ENCODE measurements at places on chromosomes 1 and 21. TPM values are rescaled to one million over a fixed set of nuclear protein-coding genes. Genes with fewer than 3 reads are reported as not detected.

- DNase-seq, result no peak
Measured at GRCh38 chr21:15444118-15444960, 285.4 kb upstream of the USP25 start.

DNA sequence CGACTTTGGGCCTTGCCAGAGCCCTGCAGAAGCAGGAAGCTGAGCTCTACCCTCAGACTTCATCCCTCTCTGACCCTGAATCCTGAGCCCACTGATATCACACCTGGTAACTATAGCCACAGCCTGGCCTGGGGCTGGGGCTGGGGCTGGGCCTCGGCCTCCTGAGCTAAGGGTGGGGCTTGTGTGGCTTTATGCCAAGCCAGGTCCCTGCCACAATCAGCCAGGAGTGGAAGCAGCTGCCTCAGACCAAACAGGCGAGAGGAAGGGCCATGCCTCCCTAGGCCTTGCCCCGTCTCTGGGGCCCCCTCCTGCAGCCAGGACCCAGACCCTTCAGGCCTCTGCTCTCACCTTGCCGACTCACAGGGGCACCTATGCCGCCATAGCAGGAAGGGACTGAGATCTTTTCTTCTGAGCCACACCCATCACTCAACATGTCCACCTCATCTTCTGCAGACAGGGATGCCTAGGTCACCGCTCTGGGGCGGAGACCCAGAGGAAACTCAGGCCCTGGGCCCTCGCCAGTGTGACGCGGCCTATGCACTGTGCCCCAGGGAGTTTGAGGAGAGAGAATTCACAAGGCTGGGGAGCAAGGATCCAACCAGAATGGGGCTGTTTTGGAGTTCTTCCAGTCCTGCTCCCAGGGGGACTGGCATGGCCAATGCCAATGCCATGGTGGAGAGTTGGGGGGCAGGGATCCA lies 5.7 kb downstream of the UBXN11 start:
- no peak for DNase-seq

DNA sequence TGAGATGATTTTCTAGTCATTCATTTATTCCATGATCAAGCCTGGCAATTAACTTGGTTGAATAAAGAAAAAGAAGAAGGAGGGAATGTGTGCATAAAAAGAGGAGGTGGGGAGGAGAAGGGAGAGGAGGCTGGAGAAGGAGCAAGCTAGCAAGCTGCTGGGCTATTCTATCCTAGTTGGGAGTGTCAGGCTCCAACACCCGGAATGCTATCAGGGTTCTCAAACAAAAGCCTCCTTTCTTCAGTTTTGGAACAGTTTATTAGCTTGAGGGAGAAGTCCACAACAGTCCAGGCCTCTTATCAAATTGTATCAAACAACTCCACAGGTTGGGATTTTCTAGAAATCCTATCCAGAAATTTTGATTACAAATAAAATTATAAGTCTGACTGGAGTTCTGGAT lies 80.0 kb downstream of the BCAR3 start:
- DNase-seq, result no peak

The PTPN7 gene
- total RNA-seq, result not detected

The ANGPTL3 gene
- total RNA-seq, result 88.6 TPM

GRCh38 chr1:55071477-55071876 lies 32.1 kb downstream of the PCSK9 start:
- peak; percentile 73 for DNase-seq

The CLCA4 gene
- 0.07 TPM for total RNA-seq

GRCh38 chr1:11680270-11681070 lies 478 bp downstream of the MAD2L2 start:
- DNase-seq, result no peak

- DNase-seq, result no peak
Measured at GRCh38 chr1:109677459-109677858, 9.6 kb downstream of the GSTM2 start.

- no peak for DNase-seq
Measured at GRCh38 chr1:241443561-241443960, 76.0 kb downstream of the FH start.

All from hepatocyte (in vitro differentiated cells).